ENCODE measurements at places on chromosomes 2 and 18.

DNA sequence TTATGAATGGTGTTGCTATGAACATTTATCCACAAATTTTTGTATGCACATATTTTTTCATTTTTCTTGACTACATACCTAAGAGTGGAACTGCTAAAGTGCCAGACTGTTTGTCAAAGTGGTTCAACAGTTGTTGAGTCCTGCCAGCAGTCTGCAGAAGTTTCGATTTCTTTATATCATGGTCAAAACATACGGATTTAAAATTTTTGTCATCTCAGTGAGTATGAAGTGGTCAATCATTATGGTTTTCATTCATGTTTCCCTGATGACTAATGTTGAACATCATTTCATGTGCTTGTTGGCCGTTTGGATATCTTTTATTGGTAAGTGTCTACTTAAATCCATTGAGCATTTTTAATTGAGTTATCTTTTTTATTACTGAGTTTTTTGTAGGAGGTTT lies 39.2 kb downstream of the CCDC138 start:
- ATAC-seq, result no peak

DNA sequence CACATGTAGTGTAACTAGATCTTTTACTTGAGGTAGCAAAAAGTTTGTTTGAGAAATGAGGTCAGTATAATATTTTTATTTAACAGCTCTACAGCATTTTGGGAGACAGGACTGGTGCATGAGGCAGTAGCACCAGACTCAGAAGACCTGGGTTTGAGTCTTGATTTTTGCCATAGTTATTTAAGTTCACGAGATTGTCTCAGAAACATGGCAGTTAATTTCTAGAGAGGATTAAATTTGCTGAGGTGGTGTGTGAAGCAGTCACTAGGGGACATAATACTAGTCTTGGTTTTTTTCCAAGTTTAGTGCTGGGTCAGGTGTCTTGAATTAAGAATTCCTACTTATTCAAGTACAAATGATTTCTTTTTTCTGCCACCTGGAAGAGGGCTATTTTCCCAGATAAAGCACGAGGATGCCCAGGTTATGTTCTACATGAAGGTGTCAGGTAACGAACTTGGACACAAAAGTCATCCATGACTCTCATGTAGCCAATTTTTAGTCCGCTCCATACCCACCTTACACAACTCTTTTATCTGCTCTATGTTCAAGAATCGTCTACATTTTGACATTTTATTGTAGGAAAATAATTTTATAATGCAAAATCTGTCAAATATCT lies 1.4 kb downstream of the MARCHF7 start:
- no peak for ATAC-seq

GRCh38 chr18:41617647-41618046 lies 337.4 kb upstream of the PIK3C3 start:
- ATAC-seq, result no peak

GRCh38 chr18:74342416-74343043 lies 26.9 kb downstream of the C18orf63 start:
- ATAC-seq, result no peak

- ATAC-seq, result no peak
Observed at GRCh38 chr2:182814804-182815203, 51.6 kb downstream of the FRZB start.

DNA sequence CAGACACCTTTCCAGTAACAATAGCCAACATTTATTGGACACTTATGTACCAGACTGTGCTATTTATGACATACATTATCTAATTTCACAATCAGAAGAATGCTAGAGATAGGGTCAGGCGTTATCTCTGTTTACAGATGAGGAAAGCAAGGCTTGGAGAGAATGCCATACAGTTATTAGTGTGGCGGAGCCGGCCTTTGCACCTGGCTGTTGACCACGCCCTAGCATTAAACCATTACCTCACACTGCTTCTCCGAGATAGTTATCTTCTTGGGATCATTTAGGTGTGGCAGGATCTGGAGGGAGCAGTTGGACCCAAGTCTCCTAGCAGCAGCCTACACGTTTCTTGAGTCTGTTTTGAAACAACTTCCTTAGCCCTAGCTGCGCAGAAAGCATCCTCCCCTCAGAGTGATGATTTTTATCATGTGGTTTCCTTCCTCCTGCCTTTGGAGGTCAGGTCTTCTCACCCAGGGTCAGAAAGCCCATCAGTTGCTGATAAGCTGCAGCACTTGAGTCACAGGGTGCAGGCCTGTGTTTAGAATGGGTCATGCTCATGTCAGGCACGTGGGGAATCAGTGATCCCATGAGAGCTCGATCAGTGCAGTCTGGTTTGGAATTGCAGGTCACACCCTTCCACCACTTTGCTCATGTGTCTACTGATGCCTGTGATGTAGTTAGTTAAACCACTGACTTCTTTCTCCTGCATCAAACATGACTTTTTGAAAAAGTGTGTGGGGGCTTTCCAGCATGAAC lies 118.2 kb downstream of the SPTBN1 start:
- ATAC-seq, result peak; percentile 55

- no peak for ATAC-seq
Observed at GRCh38 chr18:47542551-47542950, 291.1 kb upstream of the SKOR2 start.

DNA sequence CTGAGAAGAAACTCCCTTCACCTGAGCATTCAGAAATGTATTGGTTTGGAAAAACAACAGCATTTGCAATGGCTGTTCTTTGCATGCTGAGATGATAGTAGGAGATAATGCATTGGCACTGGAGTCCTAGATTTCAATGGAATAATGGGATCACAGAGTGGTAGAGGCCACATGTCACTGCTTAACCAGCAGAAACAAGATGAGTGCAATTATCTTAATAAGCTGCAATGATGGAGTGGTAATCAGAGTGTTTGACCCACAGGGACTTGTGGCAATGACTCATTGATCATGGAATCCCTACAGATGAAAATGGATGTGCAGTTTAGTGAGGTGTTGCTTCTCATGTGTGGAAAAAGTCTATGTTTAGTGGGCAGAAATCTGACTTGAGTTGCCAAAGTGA lies 218.8 kb upstream of the ZEB2 start:
- no peak for ATAC-seq

- ATAC-seq, result no peak
Observed at GRCh38 chr2:88227446-88227845, 57.3 kb downstream of the THNSL2 start.

DNA sequence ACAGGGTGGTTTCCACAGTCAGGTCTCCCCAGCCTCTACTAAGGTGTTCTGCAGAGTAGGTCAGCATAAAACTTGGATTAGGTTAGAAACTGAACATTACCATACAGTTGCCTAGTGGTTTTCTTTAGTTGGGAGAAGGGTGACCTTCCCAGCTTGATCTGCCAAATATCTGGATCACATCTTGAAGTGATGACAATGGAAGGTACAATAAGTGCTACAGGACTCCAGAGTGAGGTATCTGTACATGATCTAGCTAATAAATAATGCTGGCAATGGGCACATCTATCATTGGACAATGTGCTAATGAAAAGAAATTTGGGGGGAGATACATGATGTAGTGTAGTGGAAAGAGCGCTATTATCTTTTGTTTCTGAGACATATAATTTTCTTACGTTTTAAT lies 54.6 kb upstream of the ACVR1 start:
- no peak for ATAC-seq

DNA sequence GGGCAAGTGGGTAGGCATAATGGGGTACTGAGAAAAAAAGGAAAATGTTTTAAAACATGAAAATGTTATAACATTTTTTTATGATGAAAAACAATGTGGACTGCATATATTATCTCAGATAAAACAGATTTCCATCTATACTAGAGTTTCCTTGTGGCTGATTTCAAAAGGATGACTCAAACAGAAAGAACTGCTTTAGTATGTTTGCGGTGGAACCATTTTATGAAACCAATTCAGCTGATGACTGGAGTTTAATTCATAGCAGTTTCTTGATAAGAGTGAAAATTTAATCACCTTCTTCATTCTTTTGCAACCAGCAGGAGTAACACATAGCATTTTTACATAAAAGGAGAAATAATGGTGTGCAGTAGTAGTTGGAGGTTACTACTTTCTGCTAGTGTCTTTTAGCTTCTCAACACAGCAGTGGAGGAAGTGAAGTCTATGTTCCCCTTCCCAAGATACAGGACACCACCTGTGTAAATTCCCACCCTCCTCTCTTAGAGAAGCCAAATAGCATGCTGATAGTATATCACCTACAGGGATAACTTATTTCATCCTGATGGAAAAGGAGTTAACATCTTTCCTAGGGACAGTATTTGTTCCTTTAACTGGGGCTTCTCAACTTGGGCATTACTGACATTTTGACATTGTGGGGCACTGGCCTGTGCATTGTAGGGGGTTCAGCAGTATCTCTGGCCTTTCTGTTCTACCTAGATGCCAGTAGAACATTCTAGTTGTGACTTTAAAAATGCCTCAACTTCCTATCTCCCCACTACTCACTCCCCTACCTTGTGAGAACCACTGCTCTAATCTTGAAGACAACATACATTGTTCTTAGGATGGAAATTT lies 29.9 kb downstream of the PELI1 start:
- peak; percentile 83 for ATAC-seq

DNA sequence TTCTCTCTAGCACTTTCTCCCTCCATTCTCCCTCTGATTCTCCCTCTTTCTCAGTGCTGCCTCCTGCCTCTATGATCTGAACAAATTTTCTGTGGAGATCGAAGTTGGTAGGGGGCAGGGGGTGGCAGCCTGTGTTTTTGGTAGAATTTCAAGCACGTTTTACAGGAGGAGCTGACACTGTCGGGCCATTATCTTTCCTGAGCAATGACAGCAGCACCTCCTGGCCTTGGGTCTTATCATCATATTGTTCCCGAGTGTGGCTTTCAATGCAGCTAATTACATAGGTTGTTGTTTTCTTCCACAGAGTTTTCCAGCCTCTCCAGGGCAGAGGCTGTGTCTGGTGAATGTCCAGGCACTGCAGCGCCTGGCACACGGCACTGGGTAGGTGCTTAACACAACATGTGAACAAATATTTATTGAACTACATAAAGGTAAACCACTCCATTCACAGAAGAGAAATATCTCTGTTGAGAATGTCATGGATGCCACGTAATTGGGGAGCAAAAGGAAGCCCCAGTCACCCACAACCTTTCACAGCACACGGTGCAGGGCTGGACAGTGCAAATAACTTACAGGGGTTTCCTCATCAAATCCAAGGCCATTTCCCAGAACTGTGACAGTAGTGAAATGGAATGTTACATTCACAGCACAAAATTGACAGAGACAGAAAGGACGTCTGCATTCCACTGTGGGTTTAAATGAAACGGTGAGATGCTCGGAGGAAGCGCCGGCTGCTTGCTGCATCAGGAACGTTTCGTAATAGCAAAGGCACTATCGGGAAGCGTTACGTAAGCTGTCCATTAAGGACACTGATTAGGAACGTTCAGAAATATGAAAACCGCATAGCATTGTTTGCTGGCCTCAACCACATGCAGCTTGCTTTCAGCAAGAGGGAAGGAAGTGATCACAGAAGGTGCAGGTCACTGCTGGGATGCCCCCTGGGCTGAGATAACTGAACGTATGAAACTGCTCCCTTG lies 6.5 kb upstream of the KCNG2 start:
- ATAC-seq, result no peak

DNA sequence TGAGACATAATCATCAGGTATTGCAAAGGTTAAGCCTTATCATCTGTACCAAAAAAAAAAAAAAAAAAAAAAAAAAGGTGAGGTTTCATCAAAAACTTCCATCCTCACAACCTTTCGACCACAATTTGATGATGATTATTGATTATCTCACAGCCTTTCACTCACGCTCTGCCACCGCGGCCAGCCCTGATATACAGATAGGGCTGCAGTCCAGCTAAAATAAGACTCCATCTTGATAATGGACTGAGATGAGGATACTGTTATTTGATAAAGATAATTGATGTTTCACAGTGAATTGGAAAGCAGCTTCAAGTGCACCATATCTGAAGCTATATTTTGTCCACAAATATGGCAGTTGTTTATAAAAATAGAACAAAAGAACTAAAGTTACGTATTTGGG lies 159.7 kb upstream of the BOD1L2 start:
- ATAC-seq, result no peak

DNA sequence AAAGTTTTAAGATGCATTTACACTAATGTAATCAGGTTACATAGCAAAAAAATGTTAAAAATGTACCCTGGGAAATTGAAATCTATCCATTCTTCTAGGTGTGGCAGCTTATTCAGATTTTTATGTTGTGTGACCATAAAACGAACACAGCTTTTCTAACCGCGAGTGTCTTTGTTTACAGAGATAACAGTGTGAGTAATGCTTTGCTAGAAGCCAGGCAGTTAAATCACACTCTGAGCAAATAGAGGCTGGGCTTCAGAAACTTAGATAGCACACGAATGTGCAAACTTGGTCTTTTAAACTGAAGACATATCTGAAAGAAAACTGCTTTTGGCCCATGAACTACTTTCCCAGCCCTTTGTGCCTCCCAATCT lies 116.1 kb downstream of the SPTBN1 start:
- peak; percentile 46 for ATAC-seq

DNA sequence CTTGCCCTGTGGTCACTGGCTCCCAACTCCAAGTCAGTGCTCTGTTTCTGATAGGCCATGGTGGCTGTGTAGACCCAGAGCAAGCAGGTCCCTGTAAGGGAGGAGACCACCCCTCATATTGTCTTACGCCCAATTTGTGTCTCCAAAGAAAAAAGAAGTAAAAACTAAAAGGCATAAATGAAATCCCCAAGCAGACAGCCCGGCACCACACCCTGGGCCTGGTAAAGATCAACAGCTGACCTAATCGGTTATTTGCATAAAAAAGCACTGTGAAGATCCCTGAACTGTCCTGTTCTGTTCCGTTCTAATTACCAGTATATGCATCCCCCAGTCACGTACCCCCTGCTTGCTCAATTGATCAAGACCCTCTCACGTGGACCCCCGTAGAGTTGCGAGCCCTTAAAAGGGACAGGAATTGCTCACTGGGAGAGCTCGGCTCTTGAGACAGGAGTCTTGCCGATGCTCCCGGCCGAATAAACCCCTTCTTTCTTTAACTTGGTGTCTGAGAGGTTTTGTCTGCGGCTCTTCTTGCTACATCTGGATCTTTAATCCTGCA lies 364.1 kb upstream of the HS6ST1 start:
- ATAC-seq, result no peak

- ATAC-seq, result peak; percentile 41
Observed at GRCh38 chr2:44952143-44952805, 10.8 kb downstream of the SIX3 start.
